ENCODE measurements at places on chromosomes 11 and 22.

DNA sequence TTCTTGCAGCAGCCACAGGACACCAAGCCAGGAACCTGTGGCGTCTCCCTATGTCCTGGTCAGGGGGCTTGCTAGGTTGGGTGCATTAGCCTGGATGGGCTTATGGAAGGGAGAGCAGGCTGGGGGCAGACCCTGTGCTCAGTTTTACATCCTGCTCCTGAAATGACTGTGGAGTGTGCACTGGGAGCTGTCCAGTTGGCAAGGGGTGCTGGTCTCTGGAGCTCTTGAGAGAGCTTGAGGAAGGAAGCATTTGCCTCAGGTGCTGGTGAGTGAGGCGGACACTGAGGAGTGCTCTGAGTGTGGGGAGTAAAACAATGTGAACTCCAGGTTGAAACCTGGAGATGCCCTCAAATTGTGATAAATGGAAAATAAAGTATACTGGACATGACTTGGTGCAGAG, 3.4 kb downstream of the SCGB1D4 start:
- DNase-seq: no peak

DNA sequence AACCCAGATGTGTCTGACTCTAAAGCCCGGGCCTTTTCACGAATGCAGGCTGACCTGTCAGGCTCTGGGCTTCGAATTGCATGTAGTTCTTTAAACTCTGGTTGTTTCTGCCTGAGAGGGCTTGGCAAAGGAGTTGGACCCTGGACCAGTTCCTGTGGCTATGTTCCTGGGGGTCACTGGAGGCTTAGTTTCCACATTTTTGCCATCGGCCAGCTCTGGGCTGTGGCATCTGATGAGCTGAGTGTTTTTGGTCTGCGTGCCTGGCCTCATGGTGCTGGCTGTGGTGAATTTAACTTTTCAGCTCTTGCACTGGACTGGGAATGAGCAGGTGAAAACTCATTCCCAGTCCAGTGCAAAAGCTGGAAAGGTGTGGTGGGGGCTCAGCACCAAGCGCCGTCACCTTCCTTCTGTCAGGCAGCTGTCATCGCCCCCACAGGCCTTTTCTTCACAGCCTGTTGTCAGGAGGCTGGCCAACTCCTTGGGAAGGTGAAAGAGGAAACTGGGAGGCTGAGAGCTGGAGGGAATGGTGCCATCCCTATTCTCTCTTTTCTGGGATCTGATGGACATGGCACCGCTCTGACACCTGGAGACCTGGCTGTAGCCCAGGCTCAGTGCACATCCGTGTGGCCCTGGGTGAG, 123.6 kb downstream of the ADAMTS15 start:
- DNase-seq: no peak

- no peak for DNase-seq
These were observed 29.5 kb downstream of the OR2AG2 start for GRCh38 chr11:6742260-6742659.

GRCh38 chr22:30562366-30562765, 12.1 kb downstream of the GAL3ST1 start:
- no peak for DNase-seq

DNA sequence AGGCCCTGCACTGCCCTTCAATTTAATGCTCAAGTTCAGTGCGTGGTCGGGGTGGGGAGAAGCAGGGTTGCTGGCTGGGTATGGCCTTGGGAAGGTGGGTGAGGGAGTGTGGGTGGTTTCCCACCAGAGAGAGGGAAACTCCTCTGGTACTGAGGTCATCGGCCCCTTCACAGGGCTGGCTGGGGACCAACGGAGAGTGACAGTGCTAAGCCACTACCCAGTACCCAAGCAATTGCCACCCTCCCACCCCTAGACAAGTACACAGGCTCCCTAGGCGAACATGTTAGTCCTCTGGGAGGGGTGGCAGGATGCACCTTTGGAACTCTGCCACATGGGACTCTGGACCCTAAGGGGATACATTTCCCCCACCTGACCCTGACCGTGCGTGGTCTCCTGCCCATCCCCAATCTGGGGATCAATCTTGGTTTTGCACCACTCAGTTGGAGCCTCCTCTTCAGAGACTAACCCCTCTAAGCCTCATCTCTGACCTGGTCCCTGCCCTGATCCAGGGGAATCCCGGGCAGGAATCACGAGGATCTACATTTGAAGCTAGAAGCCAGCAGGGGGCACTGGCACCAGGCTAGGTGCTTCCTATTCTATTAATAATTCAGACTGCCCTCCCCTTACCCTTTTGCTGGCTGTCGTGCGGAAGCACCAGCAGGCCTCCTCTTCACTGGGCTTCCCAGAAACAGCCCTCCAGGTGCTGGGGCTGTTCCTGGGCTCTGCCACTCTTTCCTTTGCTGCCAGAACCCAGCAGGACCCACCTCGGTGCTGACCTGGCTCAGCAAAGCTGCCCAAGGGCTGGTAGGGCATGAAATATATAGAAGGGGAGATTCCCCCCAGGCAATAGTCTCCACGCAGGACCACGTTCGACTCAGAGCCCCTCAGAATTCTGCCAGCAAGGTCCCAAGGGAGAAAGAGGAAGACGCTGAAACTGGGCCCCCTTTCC, 377.7 kb downstream of the TENM4 start:
- no peak for DNase-seq

- no peak for DNase-seq
These were observed 21.9 kb downstream of the OR5B21 start for GRCh38 chr11:58485961-58486360.

DNA sequence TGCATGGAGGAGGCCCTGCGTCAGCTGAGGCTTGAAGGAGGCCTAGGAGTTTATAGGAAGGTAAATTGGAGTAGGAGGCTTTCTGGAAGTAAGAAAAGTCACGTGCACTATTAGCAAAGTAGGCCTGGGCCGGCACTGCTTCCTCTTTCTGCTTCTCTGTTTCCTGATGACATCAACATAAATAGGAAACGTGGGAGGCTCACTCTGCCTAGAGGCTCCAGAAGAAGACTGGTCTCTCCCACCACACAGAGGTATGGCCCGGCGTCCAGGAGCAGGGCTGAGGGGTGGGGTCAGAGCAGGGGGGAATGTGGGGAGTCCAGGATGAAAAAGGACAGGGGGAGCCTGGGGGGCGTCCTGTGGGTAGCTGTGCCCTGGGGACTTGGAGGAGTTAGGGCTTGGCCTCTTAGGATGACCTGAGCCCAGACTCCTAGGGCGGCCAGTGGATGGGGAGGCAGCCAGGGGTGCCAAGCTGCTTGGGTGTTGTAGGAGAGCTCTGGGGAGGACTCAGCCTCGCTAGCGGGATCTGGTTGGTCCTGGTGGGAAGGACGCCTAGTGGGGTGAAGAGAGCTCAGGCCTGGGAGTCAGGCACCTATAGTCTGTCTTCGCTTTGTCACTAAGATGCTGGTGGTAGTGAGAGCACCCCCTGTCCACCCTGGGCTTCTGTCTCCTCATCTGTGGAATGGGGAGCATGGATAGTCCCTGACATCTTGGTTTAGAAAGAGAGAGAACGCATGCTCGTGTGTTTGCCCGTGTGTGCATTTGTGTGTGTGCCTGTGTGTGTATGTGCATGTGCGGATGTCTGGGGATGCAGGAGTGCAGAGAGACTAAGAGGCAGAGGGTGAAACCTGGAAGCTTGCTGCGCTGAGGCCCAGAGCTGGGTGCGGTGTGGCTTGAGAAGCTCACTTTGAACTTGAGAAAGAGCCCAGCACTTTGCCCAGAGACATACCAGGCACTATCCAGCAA, at the start of gene CSF2RB:
CSF2RB (plus strand) TSS at position 202 of the 963 bp plus-strand sequence. CDS start 8,580 bp downstream, outside the sequence.
- DNase-seq: peak; percentile 70

GRCh38 chr22:46855681-46856080, 93.2 kb downstream of the TBC1D22A start:
- no peak for DNase-seq

- DNase-seq: no peak
These were observed 28.4 kb upstream of the TXNRD2 start for GRCh38 chr22:19970031-19970478.

- no peak for DNase-seq
These were observed 683.3 kb downstream of the LUZP2 start for GRCh38 chr11:25180187-25180586.

- no peak for DNase-seq
These were observed 203.1 kb upstream of the TMEM45B start for GRCh38 chr11:129612447-129612961.

DNA sequence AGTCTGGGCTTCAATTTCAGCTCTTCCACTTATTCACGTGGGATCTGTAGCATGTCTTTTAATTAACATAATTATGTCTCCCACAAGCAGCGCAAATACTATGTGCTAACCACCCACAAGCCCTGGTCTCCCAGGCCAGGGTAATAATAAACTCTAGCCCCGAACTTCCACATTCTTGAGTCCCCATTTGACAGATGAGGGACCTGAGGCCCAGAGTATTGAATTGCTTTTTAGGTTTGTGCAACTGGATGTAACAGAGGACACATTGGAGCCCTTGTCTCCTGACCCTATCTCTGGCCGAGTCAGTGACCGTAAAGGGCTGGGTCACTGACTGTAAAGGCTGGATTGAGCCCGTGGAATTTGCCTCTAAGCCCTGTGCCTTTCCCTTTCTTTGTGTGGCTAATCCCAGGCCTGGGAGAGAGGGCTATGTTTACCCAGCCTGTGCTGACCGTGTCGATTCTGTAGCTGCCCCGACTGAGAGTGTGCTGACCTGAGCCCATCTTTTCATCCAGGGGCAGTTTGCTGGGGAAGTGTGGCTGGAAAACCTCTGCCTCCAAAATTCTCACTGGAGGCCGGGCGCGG, 3.9 kb downstream of the CRYBB2 start:
- DNase-seq: no peak

DNA sequence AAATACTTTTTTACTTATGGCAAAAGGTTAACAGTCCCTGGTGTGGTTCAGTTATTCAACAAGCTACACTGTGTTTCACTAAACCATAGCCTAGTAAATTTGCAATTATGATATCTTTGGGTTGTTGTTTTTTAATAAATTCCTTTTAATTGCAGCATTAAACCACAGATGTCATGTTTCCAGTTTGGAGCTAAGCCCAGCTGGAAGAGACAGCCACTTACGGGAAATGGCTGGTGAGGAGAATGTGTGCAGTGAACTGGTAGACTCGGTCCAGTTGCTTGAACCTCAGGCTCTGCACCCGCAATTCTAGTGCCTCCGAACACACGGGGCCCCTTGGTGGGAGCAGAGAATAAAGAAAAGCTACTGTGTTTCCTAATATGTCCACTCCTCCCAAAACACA, 70.8 kb downstream of the WNT11 start:
- no peak for DNase-seq

GRCh38 chr22:16834971-16835370, 9.8 kb upstream of the XKR3 start:
- DNase-seq: no peak

DNA sequence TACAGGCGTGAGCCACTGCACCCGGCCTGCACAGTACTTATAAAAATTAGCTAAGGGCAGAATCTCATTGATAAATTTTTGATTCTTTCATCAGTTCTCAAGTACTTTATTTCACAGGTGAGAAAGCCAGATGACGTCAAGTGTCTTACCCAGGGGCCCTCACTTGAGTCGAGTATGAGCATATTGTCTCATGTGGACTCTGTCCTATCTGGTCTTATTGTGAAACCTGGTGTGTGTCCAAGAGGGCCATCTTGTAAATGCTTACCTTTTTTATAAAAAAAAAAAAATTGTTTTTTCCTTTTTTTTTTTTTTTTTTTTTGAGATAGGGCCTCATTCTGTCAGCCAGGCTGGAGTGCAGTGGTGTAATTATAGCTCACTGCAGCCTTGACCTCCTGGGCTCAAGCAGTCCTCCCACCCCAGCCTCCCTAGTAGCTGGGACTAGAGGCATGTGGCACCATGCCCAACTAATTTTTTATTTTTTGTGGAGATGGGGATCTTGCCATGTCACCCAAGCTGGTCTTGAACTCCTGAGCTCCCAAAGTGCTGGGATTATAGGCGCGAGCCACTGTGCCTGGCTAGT, 6.0 kb downstream of the ACO2 start:
- no peak for DNase-seq

DNA sequence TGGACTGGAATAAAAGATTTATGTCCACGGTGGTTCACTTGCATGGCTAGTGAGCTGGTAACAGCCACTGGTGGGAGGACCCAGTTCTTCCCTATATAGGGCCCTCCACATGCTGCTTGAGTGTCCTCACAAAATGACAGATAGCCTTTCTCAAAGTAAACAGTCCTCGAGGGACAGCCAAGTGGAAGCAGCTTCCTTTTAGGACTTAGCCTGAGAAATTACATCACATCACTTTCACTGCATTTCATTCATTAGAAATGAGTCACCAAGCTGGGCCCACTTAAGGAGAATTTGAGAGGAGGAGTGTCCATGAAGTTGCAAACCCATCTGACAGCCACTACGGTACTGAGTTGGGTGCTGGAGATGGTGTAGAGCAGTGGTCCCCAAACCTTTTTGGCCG, 7.0 kb downstream of the ISX start:
- DNase-seq: no peak

GRCh38 chr22:25545146-25545545, 19.3 kb upstream of the GRK3 start:
- DNase-seq: no peak

DNA sequence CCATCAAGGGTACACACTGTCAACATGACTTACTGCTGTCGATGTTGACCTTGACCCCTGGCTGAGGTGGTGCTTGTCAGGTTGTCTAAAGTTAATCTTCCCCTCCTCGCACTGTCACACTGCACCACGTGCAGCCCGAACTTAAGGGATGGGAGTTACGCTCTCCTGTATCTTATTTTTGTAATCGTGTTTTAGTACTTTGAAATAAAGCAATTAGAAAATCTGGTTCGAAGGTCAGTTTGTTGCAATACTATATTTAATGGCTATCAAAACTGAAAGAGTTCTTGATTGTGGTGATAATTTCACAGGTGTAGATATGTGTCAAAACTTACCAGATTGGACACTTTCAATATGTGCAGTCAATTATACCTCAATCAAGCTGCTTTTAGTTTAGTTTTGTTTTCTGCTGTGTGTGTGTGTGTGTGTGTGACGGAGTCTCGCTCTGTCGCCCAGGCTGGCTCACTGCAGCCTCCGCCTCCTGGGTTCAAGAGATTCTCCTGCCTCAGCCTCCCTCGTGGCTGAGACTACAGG, 10.7 kb upstream of the ST14 start:
- no peak for DNase-seq

DNA sequence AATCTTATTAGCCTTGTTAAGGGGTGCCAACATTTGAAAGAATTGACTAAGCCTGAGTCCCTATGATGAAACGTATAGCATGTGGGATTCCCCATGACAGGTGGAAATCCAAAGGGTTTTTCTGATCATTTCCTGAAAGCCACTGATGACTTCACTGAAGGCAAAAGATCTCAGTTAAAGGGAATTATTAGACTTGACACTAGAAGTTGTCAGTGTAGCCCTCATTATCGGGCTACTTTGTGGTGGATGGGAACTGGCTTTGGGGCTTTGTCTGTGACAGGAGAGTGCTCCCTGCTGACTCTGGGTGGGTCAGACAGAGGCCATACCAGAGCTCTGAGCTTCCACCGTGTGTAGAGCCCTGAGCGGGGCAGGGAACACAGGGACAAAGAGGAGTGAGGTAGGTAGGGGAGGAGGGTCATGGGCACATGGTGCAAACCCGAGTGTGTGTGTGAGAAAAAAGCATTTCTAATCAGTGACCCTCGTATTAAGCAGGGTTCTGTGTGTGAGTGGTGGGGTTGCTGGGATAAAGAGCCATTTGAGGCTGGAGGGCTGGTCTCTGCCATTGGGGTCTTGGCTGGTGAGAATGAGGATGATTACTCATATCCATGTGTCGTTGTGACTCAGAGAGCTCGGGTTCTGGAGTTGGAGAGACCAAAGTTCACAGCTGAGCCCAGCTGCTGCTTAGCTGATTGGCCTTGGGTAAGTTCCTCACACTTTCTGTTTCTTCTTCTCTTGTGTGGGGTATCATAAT, 101.1 kb downstream of the GRIK4 start:
- no peak for DNase-seq
